ENCODE measurements at places on chromosomes 3 and 15.

DNA sequence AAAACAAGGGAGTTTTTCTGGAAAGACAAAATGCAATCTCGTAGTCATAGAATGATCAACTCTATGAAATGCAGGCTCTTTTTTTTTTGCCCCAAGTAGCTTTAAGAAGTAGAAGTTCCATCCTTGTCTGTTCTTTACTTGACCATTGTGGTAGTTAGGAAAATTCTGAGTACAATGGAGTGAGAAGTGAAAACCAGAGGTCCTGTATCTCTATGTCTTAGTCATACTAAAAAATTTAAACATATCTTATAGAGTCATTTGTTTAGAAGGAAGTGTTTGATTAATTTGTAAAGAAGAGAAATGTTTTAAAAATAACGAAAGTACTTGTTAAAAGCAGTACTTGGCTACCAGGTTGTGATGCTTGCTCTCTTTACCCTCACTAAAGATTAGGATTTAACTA is 52.4 kb downstream of the PRKCI start:
- no peak for DNase-seq

DNA sequence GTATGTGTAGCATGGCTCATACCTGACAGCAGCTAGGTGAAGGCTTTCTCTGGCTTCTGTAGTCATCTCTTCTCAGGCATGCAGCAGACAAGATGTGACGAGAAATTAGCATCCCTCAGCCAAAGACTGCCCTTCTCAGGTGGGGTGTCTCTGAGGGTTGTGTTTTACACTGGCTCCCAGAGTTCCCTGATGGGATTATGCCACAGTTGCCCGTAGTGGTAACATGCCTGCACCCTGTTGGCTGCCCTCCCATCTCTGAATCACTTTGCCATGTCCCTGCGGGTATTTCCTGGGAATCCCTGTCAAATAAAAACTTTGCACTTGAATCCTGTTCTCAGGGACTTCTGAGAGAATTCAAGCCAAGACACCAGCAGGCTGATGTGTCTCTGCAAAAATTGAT is 70.5 kb downstream of the LRTM1 start:
- DNase-seq, result no peak

- no peak for DNase-seq
These were observed 119.5 kb downstream of the TMEM108 start for GRCh38 chr3:133157716-133158115.

GRCh38 chr3:58573640-58574039 is 3.6 kb downstream of the FAM107A start:
- DNase-seq, result no peak

GRCh38 chr3:122067214-122067550 is 12.0 kb downstream of the CD86 start:
- DNase-seq, result peak; percentile 11

DNA sequence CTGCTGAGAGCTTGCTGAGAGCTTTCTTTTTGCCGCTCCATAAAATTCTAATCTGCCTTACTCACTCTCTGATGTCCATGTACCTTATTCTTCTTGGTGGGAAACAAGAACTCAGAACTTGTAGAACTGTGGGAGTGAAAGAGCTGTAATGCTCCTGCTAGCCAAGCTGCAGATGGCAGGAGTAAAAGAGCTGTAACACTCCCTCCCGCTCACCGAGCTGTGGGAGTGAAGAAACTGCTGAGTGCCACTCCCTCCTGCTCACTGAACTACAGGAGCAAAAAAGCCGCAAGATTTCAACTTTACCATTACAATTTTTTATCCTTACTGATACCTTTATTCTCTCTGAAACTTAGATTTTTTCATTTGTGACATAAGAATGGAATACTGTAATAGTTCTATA is 199.1 kb downstream of the SI start:
- no peak for DNase-seq

DNA sequence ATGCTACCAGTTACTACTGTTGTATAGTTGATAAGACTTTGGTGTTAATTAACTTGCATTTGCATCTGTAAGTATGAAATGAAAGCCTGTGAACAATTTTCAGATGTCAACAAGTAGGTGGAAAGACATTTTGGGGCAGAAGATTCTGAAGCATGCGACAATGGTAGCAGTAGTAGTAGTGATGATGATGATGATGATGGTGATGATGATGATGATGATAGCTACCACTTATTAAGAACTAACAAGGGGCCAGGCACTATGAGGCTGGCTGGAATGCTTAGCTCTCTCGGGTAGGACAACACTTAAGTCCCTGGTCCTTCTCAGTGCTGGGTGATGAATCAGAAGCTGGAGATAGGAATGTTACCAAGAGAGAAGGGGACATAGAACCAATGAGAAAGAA is 333.4 kb upstream of the IL12A start:
- no peak for DNase-seq

GRCh38 chr3:142930463-142930862 is 33.0 kb downstream of the PAQR9 start:
- peak; percentile 43 for DNase-seq

GRCh38 chr3:51930439-51930838 is 11.3 kb downstream of the RRP9 start:
- DNase-seq, result no peak

DNA sequence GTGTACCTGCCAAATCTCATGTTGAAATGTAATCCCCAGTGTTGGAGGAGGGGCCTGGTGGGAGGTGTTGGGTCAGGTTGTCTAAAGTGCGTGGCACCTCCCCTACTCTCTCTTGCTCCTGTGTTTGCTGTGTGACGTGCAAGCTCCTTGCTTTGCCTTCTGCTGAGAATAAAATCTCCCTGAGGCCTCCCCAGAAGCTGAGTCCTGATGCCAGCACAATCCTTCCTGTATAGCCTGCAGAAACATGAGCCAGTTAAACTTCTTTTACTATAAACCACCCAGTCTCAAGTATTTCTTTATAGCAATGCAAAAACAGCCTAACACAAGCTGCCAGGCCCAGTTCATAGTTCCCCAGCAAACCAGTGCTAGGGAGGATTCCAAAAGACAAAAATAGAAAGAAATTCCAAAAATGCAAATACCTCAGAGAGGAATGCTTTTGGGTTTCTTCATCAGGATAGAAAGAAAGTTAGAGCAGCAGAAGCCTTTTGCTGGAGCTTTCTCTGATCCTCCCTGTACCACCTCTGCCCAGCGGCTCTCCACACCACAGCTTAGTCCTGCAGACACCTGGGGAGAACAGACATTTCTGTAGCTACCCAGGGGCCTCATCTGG is 25.9 kb upstream of the CDV3 start:
- no peak for DNase-seq

DNA sequence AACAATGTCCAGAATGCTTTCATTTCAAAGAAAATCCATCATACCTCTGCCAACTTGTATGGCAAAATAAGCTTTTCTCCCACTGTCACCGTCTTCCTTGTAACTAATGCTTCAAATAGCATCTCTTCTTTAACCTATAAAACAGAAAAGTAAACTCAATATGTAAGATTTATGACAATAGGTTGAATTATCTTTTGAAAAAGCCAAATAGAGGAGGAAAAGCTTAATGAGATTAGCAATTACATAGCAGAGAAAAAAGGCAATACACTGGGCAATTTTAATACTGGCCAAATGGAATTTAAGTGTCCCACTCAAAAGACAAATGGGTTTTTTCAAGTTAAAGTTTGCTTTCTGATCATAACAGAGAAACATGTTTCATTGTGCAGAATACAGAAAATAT is 118.1 kb downstream of the MYO9A start:
- DNase-seq, result no peak

DNA sequence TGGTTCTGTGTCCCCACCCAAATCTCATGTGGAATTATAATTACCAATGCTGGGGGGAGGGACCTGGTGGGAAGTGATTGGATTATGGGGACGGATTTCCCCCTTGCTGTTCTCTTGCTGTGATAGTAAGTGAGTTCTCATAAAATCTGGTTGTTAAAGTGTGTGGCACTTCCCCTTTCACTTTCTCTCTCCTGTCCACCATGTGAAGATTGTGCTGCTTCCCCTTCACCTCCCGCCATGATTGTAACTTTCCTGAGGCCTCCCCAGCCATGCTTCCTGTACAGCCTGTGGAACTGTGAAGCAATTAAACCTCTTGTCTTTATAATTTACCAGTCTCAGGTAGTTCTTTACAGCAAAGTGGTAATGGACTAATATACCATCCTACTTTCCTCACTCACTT is 289.6 kb downstream of the EFHB start:
- DNase-seq, result no peak

GRCh38 chr3:14617508-14618023 is 34.0 kb upstream of the CCDC174 start:
- DNase-seq, result no peak

DNA sequence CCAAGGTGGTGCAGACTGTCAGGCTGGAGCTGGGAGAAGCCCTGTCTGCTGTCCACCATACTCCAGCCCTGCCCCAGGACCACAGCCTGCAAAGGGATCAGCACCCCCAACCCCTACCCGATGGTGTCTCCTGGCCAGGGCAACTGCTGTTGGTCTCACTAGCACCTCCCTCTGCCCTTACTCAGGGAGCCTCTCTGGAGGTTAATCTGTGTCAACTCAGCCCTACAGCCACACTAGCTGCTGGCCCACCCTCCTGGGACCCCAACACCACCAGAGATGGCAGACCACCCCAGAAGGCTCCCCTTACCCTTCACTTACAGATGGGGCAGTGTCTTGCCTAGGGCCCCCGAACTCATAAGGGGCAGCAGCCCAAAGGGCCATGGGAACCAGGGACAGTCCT is 65.2 kb downstream of the TLE3 start:
- no peak for DNase-seq

DNA sequence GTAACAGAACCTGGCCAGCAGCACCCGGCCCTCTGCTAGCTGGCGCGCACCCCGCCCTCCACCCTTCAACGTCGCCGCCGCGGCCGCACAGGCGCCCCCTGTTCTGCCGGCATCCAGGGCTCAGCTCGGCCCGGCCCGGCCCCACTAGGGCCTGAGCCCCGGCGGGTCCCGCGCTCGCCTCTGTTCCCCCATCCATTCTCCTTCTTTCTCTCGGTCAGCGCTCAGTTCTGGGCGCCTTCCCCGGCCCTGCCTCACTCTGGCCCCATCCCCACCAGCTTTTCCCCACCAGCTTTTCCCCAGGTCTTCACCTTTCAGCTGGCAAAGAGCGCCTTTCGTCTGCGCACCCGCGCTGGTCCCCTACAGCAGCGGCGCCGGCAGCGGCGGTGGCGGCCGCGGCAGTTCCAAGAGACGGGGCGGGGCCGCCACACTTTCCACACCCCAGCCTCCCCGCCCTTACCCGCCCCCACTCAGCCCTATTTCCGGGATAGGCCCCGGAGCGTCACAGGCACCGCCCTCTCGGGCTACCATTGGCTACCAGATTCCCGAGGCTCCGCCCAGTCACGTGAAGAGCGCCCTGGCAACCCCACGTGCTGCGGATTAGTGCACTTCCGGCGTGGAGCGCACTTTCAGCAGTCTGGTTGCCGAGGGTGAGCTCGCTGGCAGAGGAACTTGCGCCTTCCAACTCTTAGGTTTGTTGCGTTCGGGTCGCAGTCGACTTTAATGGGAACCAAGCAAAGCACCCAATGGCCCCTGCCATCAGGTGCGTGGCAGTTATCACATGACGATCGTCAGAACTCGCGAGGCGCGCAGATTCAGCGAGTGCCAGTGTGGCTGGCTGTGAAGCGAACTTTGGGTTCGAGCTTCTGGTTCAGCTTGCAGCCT is at the start of gene EIF5A2:
Gene EIF5A2, minus strand, starts transcription at position 403 of the 882 bp plus-strand sequence. CDS start 831 bp downstream, outside the sequence.
- peak; percentile 97 for DNase-seq

- DNase-seq, result peak; percentile 88
These were observed 28.7 kb downstream of the HDGFL3 start for GRCh38 chr15:83178869-83179325.

DNA sequence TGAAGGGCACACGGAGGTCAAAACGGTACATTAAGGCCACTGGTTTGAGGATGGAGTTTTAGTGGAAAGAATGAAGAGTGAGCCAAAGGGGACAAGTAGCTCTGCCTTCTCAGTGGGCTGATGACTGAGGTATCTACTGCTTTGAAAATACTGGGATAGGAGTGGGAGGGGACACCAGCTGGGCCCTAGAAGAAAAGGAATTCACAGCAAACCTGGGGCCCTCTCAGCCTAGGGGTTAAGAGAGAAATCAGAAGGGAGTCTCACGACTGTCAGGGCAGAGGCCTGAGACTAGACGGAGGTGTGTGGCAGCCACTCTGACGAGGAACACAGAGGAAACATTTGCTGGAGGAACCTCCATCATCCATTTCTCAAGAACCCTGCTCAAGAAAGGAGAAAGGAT is 75.1 kb downstream of the TNIK start:
- DNase-seq, result no peak

- DNase-seq, result no peak
These were observed 469.1 kb downstream of the SOX2 start for GRCh38 chr3:182180654-182181385.

- DNase-seq, result no peak
These were observed 87.4 kb downstream of the RAD18 start for GRCh38 chr3:8875836-8876235.

DNA sequence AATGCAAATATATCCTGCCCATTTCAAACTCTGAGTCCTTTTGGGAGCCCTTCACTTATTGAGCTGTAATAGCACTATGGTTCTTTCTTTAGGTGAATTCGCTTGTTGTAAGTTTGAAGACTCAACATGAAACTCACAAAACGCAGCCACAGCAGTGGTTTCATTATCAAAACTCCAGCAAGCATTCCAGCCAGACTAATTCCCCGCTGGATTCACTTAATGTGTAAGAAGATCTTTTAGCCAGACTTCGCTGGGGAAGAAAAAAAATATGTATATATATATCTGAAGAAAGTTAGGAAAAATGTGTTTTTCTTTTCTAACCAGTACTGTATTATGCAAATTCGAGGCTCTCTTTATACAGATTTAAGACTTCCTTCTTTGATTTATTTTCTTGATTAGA is 241.1 kb downstream of the WNT5A start:
- DNase-seq, result no peak

- peak; percentile 93 for DNase-seq
These were observed at the start of gene KLHL25 for GRCh38 chr15:85794598-85795336. Gene KLHL25 (minus strand): TSS chr15:85794925. CDS start chr15:85769810, 25,115 bp downstream.

DNA sequence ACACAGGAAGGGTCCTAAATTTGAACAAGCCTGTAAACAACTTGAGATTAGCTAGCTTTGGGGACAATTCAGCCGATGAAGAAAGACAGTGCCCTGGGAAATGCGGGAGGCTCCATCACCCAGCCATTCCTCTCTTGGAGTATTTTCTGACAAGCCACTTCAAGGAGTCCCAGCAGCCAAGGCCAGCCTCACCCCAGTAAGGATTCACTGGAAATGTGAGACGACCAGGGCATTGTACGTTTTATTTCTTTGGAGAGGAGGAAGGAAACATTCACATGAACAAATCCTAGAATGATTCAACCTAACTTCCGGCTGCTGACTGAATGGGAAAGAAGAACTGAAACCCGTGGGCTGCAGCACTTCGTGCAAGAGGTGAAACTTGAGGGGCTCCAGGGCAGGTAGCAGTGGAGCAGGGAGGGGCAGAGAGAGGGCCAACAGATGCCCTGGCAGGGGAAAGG is 116.4 kb upstream of the ARHGEF3 start:
- DNase-seq, result no peak

DNA sequence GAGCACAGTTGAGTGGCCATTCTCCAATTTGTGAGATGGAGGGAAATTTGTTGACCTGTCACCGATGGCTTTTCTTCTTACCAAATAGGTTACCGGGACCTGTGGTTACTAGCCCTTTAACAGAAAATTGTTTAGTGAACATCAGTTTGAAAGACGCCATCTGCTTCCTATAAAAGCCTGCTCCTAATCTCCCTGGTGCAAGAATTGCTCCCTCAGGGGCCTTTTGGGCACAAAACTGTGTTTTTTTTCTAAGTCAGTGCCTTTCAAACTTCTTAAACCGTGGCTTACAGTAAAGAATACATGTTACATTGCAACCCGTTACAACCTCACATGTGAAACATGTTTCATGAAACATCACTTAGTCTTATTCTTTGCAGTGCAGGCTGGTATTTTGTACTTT is 15.0 kb downstream of the CACNA2D3 start:
- no peak for DNase-seq
